Fibroblast of the aortic adventitia (primary cell): ENCODE measurements at places on chromosomes 12 and 14.

DNA sequence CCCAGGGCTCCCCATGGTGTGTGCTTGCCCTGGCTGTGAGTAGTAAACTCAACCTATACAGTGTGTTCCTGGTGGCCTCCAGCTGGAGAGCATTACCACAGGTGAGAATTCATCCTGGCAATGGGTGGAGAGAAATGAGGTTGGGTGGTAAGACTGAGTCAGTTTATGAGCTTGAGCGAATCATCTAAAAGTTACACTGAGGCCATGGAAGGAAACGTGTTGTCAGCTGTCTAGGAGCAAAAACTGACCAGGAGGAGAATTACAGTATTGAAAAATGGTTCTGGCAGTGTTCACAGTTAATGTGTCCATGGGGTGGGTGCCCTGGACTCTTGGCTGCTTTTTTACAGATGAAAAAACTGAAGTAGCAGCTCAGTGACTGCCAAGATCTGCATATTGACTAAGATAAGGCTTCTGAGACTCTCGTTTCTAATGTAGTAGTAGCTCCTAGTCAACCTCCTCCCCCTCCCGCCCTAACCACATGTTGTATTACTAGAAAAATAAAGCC is 202.0 kb upstream of the AMIGO2 start:
- DNase-seq = peak; percentile 87

GRCh38 chr14:57068511-57068910 is 200.2 kb downstream of the EXOC5 start:
- DNase-seq = no peak

DNA sequence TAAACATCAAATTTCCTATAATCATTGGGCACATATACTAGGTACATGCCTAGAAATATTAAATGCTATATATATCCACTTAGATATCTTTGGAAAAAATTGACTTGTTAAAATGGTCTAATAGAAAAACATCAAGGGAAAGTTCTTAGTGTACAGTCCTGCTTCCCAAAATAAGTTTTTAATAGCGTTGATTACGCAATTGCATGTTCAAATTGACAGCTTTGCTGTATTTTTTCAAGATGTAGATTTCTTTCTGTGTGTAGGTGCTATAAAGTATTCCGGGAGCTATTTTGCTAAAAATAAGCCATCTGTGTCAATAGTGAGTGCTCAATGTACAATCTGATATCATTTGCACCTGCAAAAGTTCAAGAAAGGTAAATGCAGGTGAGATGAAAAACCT is 463.9 kb upstream of the ATP2B1 start:
- DNase-seq = no peak

DNA sequence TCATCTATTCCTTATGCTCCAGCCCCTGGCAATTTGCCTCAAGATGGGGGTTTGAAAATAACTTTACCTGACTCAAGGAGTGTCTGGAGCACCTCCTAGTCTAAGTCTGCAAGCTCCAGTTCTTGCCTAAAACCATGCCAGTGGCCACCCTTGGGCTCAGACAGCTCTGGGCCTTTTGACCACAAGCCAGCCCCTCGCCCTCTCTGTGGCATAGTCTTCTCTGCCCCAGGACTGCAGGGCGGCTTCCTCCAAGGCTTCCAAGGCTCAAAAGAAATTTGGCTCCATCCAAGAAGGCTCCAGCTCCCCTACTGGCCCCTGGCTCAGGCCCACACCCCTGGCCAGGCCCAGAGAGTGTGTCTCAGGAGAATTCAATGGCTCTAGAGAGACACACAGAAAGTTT is 14.8 kb downstream of the ACVRL1 start:
- no peak for DNase-seq

GRCh38 chr14:93533437-93533836 is 102.7 kb downstream of the UNC79 start:
- DNase-seq = no peak

GRCh38 chr12:94622475-94622874 is 27.9 kb downstream of the TMCC3 start:
- peak; percentile 66 for DNase-seq

DNA sequence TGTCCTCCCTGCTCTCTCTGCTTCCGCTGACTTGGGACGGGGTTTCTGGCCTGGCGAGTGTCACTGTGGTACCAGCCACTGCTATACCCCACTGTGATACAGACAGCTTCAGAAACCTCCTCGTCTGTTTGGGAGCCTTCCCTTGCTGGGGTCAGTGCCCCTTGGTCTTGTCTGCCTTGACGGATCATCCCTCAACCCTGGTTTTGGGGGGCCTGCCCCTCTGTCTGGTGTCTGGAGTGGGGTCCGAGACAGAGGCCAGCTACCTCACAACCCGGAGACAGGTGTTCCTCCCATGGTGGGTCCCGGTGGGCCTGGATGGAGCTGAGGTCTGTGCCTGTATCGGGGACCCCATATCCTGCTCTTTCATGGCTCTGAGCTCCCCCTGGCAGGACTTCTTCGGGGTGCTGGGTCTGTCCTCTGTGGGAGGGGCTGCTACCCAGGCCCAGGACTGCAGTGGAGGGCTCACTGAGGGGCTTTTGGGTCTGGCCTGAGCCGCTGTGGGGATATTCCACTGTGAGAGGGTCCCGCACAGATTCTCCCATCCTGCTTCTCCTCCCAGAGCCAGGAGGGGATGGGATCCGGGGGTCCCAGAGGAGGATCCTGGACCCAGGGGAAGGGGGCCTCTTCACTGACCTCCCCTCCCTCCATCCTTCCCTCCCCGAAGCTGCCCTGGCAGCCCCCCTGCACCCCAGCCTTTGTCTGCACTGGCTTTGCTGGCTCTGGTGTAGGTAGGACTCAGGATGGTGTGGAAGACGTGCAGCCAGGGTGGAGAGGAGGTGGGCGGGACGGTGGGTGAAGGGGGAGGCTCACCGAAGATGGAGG is 365.5 kb downstream of the TMEM121 start:
- no peak for DNase-seq

DNA sequence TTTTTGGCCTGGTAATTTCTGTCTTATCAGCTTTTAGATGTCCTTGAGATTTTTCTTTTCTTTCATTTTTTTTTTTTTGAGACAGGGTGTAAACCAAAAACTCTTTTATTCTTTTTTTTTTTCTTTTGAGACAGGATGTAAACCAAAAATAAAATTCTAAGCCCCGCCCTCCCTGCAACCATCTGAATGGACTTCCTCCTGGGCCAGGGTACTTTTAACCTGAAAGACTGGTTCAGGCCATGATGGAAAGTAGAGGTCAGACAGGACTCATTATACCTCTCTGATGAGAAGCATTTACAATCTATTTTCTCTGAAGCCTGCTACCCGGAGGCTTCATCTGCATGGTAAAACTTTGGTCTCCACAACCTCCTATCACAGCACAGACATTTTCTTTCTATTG is 33.5 kb upstream of the TCL1B start:
- no peak for DNase-seq

DNA sequence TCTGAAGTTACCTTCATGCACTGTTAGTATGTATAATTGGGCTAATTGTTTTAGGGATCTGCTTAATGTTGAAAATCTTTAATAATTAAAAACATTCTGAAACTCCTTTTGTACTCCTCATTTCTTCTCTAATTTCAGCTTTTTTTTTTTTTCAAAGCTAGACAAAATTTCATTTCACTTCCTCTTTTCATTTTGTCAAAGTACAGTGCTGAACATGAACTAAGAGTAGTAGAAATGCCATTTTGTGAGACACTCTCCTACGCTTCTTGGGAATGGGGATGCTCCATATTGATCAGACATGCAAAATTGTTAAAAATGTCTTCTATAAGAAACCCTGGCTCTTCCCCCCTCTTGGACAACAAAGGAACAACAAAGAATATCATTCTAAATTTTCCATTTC is 1.7 kb downstream of the ABCD2 start:
- DNase-seq = no peak

DNA sequence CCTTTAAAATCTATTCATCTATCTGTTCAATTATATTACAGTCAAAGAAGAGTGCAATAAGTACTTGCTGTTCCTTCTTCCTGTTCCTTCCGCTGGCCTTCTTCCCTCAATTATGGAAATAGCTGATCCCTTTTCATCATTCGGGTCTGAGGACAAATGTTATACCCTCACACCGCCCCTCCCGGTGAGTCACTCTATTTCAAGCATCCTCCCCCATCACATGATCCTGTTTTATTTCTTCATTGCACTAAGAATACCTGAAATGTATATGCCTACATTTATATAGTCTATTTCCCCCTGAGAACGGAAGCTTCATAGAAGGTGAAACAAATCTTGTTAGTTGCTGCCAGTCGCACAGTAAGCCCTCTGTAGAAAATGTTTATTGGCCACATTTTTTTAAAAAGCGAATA is 2.5 kb downstream of the SLC38A1 start:
- peak; percentile 72 for DNase-seq

DNA sequence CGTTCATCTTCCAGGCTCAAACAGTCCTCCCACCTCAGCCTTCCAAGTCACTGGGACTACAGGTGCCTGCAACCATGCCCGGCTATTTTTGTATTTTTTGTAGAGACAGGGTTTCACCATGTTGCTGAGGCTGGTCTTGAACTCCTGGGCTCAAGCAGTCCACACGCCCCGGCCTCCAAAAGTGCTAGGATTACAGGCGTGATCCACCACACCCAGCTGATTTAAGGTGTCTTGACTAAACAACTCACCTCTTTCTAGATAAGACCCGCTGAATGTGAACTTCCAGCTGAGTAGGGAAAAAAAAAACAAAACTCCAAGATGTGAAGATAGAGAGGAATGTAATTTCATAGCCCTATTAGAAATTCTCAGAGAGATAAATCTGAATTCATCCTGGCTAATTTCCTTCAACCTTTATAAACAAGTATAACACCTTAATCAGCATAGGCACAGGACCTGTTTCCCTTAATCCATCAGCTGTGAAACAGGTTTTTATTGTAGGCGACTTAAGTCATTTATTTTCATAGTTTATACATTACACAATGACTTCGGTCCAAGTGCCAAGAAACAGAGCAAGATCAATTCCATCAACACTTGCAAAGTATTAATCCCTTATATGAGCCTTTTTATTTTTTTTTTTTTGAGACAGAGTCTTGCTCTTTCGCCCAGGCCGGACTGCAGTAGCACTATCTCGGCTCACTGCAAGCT is 51.5 kb downstream of the HCAR2 start:
- DNase-seq = peak; percentile 18

GRCh38 chr14:58769011-58769643 is 131.4 kb downstream of the DACT1 start:
- DNase-seq = no peak

DNA sequence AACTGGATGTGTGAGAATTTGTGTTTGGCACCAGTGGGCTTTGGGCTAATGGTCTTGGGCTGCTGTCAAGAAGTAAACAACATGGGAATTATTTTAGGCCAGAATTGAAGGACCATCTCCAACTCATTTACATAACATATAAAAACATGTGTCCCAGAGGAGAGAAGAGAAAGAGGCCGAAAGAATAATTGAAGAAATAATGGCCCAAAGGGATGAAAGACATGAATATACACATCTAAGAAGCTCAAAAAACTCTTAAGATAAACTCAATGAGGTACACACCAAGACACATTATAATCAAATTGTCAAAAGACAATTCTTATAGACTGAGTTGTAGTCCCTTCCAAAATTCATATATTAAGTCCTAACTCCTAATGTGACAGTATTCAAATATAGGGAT is 56.1 kb upstream of the SCAF11 start:
- no peak for DNase-seq

DNA sequence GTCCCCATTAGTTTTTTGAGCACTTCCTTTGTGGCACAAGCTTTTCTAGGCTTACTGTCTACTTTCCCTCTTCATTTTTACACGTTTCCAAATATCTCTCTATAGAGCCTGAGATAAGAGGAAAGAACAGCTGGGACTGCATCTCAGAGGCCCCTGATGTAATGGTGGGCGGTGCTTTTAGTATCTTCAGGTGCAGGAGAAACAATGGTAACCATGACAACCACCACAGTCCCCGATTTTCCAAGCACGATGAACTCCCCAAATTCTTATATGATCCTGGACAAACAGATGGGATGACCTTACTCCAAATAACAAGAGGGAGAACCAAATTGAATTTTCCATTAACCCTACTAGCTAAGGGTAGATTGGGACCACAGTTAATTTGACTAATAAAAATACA is 103.3 kb downstream of the AEBP2 start:
- no peak for DNase-seq

- peak; percentile 42 for DNase-seq
Measured at GRCh38 chr12:69929531-69929930, 104.5 kb downstream of the MYRFL start.

- no peak for DNase-seq
Measured at GRCh38 chr12:120292411-120292660, 633 bp upstream of the RNU4-2 start.

DNA sequence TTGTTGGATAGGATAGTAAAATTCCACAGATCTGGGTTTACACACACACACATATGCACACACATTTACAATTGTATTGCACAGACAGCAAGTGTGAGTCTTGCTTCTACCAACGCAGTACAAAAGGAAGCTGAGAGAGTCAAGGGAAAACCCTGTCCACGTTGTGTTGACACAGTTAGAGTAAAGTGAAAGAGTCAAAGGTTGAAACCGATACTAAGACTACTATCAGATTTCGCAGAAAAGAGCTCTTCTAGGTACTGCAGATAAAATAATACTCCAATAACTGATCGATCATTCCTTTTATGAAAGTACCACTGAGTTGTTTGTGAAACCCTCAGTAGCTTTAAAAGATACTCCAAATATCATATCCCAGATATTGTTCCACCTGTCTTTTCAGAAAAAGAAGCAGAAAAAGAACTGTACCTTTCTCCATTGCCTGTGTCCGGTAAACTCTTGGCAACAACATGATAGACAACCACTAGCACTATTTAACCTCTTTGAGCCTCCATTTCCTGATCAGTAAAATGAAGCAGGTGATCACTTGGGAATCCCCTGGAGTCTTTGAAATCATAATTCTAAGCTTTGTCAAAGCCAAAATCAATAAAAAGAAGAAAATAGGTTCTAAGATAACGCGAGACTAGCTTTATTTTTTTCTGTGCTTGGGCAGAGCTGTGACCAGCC is 224.6 kb upstream of the FOXN3 start:
- no peak for DNase-seq

DNA sequence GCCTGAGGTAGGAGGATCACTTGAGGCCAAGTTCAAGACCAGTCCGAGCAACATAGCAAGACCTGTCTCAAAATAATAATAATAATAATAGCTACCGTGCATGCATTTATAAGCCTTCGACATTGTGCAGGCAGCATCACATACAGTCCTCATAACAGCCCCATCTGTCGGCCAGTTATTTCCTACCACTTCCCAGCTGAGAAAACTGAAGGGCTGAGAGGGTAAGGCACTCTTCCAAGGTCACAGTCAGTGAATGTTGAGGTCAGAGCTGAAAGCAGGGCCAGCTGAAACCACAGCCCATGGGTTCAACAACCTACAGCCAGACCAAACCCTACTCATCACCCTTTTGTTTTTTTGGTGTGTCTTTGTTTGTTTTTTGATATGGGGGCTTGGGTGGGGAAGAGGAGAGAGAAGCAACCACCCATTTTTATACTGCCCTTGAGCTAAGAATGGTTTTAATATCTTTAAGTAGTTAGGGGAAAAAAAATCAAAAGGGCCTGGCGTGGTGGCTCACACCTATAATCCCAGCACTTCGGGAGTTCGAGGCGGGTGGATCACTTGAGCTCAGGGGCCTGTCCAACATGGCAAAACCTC is 16.8 kb upstream of the ITPK1 start:
- DNase-seq = peak; percentile 40
